Stimulated activated CD4-positive, alpha-beta T cell treated with anti-CD3 and anti-CD28 coated beads, Interleukin-15, amount 100 ng/mL, for 1 hour (primary cell): ENCODE measurements at places on chromosomes 7 and 10.

GRCh38 chr7:19079066-19079465 is 38.4 kb downstream of the TWIST1 start:
- DNase-seq: no peak

GRCh38 chr10:6912424-6912823 is 332.3 kb upstream of the PRKCQ start:
- no peak for DNase-seq

DNA sequence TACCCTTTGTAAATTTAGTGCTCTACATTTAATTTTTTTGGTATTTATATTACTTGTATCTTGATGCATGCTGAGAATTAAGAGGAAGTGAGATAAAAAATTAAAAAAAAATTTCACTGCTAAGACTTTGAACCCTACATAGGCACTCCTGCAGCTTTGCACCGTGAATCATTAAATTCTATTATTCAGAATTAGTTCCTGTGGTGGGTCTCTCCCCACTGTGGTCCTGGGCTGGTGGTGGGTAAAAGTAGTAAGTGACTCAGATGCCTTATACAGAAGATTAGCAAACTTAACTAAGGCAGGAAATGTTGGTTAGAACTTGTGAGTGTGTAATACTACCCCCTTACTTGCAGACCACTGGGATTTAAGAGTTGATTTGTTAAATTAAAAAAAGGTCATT is 72.6 kb downstream of the AP3M1 start:
- DNase-seq: no peak

DNA sequence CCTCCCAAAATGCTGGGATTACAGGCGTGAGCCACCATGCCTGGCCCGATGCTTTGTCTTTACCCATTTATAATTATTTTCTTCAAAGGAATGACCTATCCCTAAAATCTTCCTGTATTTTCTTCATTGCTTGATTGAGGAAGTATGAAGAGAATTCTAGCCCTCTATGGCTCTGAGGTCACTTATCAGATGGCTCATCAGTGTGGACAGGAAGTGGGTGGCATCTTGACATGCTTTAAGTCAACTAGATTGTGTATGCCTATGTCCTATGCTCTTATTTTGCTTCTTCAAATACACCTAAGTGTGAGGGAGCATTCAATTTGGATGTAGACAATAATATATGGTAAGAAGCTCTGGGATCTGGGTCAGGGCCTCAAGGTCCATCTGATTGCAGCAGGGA is 1020.5 kb downstream of the LRMDA start:
- no peak for DNase-seq

- no peak for DNase-seq
Observed at GRCh38 chr7:116797612-116798011, 64.8 kb upstream of the CAPZA2 start.

- no peak for DNase-seq
Observed at GRCh38 chr10:2119316-2119715, 382.0 kb upstream of the ADARB2 start.

GRCh38 chr10:51617576-51618235 is 81.7 kb downstream of the CSTF2T start:
- DNase-seq: no peak

- DNase-seq: no peak
Observed at GRCh38 chr10:112278871-112279270, 4.3 kb upstream of the TECTB start.

- no peak for DNase-seq
Observed at GRCh38 chr10:28429573-28430216, 103.2 kb upstream of the WAC start.

DNA sequence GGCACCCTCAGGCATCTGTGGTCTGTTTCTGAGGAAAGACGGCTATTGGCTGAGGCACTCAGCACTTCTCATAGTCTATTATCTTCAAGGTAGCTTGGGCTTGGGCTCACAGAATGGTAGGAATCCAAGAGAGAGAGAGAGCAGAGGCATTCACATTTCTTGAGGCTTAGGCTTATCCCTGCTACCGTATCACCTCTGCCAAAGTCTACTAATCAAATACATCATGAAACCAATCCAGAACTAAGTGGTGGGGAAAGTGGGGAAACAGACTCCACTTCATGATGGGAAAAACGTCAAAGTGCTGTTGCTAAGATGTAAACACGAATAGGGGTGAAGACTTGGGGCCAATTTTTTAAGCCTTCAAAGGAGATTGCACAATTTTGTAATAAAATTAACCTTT is 271.1 kb upstream of the SEMA3D start:
- DNase-seq: no peak

DNA sequence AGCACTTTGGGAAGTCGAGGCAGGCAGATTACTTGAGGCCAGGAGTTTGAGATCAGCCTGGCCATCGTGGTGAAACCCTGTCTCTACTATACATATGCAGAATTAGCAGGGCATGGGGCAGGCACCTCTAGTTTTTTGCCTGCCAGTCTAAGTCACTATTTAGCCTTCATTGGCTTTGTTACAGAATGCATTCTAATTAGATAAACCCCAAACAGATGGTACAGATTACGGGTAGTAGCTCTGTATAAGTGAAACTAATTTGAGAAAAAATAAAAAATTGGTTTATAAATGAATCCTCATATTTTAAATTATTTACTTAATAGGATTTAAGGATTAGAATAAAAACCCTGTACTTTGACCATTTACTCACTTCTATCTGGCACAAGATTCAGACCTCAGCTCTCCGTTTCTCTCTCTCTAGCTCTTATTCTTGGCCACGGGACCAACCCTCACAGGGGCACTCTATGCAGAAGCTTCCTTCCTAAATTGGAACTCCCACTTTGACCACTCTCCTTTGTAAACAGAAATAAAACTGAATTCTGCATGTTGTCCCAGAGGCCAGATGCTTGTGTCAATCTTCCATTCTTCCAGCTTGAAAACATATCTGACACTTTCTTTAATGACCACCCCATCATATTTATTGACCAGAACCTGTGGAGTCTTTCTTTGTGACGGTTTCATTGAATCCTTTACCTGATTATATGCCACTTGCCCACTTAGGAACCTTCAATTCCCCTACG is 26.8 kb downstream of the BET1 start:
- DNase-seq: no peak

DNA sequence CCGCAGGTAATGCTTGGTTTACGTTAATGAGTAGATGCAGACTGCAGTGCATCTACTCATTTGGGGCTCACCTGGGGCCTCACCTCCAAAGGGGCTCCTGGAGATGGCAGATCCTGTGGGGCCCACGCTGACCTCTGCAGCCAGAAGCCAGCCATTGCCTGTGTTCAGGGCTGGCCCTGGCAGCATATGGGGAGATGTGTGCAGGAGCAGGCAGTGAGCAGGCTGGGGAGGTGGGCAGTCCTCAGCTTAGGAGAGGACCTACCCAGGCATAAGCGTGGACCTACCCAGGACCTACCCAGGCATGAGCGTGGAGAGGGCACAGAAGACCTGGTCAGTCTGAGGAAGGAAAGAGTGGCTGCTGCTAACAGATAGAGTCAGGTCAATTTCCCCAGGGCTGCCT is 178.5 kb downstream of the PTPRN2 start:
- no peak for DNase-seq

DNA sequence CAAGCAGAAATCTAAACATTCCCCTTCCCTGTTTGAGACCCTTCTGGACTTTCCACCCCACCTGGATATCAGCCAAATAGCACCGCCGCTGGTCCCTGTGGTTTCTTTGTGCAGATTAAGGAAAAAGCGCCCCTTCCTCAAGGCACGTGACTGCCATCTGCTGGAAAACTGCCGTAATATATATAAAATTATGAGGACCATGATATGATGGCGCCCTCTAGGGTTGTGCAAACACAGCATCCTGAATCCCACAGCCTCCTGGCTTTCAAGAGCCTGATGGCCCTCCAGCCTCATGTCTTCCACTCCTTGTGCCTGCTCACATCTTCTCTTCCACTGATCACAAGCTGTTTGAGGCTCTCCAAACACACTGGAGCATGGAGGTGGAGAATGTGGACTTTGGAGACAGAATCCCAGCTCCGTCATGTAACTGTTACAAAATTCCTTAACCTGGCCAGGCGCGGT is 121.3 kb downstream of the MYL10 start:
- DNase-seq: no peak
